8988T (cell line): ENCODE measurements at places on chromosomes 3 and 15.

DNA sequence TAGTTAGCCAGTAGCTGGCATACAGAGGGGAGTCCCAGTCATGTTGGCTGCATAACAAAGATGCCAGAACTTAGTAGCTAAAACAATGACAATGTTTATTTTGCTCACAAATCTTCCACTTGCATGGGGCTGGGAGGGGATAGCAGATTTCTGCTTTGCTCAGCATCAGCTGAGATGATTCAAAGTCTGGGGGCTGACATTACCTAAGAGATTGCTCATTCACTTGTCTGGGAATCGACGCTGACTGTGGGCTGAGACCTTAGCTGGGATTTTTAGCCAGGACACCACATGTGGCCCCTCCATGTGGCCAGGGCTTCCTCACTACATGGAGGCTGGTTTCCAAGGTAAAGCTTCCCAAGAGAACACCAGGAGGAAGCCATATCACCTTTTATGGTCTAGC, 12.7 kb upstream of the CFAP100 start:
- no peak for DNase-seq

GRCh38 chr3:158105710-158106253, 438 bp downstream of the SHOX2 start:
- DNase-seq = no peak

DNA sequence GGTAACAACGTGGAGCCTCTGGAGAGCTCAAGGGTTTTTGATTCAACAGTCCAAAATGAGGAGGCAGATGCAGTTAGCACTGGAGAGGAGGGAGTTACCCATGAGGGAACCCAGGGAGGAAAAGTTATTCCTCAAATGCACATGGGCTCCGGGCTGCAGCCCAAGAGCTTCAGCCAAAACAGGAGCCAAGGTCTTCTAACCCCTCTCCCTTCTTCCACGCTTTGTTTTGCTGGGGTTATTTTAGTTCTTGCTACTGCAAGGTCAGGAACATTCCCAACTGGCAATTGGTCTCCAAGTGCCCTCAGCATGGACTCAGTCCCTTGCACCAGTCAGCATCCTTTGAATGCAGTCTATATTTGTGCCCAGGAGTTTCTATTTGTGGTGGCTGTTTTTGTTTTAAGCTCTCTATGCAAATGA, 90.0 kb downstream of the TGFBR2 start:
- DNase-seq = no peak

- no peak for DNase-seq
Measured at GRCh38 chr3:46684891-46685290, 8.6 kb downstream of the ALS2CL start.

GRCh38 chr15:78449220-78449999, 11.4 kb downstream of the IREB2 start:
- no peak for DNase-seq

- no peak for DNase-seq
Measured at GRCh38 chr3:35871009-35871408, 231.7 kb downstream of the ARPP21 start.
